G401 (cell line): ENCODE measurements at places on chromosomes 5 and 9.

- no peak for DNase-seq
These were observed 432.5 kb downstream of the LRRC70 start for GRCh38 chr5:63011158-63011557.

DNA sequence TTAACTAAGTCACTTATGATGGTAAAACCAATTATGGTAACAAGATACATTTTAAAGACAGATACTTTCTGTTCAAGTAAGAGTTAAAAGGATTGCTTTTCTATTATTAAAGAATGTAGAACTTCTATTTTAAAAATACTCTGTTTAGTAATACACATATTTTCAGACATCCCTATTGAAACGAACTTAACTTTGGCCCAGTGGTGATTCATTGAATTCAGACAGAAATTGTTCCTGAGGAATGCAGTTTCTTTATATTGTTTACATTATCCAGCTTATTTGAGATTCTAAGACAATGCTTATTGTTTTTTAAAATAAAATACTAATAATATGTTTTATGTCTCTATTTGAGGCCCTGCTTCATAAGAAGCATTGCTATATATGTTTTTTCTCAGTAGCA is 816.4 kb downstream of the SEMA5A start:
- no peak for DNase-seq

- no peak for DNase-seq
These were observed 10.5 kb downstream of the HSPA4 start for GRCh38 chr5:133062276-133062675.

- no peak for DNase-seq
These were observed 62.2 kb upstream of the ZNF462 start for GRCh38 chr9:106800701-106801270.

- no peak for DNase-seq
These were observed 918.6 kb upstream of the DMAC1 start for GRCh38 chr9:8718121-8718725.
